Stimulated activated naive CD4-positive, alpha-beta T cell (primary cell): ENCODE measurements at places on chromosomes 3 and 15.

DNA sequence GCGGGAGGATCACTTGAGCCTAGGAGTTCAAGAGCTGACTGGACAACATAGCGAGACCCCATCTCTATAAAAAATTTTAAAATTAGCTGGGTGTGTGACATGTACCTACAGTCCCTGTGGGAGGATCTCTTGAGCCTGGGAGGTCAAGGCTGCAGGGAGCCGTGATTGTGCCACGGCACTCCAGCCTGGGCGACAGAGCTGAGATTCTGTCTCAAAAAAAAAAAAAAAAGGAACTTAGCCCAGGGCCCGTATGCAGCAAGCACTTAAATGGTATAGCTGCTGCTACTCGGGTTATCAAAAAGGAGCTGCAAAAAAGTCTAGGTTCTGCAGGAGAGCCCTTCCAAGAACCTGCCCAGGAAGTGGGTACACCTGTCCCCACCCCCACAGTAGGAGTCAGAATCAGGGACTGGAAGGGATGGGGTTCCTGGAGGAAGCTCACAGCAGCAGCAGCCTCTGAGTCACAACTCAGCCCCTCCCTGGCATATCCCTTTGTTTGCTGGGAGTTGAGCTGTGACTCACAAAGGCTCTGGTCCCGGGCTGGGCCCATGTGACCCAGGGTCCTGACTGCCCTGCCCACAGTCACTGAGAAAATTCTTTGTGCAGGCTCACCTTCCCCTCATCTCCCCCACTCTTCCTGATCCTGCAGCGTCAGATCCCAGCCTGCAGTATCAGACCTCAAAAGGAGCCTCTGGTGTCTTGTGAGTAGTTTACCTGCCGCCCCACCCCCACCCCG lies at the start of gene SPATA12:
SPATA12 (plus strand) TSS at position 576 of the 733 bp plus-strand sequence. CDS start 13,031 bp downstream, outside the sequence.
- DNase-seq: no peak

DNA sequence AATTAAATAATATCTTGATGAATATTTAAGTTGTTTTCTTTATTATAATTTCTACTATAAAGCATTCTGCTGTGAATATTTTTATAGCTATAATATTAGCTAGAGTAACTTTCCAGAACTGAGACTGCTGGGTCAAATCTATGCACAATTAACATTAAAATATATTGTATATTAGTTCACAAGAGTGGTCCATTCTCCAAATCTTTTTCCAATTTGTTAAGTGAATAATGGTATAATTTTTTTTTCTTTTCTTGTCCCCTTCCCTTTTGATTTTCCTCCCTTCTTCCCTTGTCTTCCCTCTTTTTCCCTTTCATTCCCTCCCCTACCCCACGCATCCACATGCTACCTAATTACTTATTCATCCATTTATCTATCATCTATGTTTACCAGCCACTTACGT lies 977.5 kb downstream of the TUSC7 start:
- DNase-seq: no peak

GRCh38 chr3:29067007-29067406 lies 213.9 kb upstream of the RBMS3 start:
- DNase-seq: no peak

DNA sequence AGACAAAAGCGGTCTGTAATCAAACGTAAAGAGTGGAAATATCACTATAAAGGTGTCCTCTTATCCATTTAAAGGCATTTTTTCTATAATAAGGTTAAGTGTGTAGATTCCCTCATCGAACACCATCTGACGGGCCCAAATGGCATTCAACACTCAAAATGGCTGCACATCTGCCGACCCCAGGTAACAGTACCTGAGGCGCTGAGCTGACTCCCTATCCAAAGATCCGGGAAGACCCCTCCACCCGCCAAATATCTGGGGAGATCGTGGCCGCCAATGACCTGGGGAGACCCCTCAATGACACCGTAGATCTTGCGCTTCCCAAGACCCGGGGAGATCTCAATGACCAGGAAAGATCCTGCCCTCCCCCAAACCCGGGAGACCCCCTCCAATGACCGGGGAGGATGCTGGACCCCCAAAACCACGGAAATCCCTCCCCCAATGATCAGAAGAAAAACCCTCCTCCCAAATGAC lies 476 bp downstream of the IP6K2 start:
- peak; percentile 21 for DNase-seq

- no peak for DNase-seq
These were observed 63.8 kb downstream of the AKAP13 start for GRCh38 chr15:85444122-85444745.

DNA sequence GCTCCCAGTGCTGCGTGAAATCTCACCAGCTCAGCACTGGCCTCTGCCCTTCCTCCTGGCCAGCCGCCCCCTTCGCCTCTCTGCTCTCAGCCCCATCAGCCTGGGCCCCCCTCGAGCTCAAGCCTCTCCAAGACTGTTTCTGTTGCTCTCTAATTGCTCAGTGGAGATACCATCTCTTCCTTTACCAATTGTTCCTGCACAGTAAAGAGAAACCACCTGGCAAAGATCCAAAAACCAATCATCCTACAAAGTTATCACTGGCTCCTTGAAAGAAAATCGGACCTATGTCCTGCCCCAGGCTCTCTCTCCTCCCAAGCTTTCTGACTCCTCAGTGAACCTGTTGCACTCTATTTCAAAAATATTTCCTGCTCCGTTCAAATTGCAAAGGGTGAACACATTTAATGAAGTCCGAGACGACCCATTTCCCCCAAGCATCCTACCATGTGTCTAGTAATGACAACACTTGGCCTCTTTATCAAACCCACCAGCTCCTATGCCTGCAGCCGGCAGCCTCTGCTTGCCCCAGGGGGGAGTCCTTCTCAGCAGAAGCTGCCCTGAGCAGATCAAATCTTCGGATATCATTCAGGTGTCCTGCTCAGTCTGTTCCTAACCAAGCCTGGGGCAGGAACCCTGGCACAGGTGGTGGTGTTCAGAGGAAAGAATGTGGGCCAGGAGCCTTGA lies 53.7 kb upstream of the FAM174B start:
- DNase-seq: no peak

DNA sequence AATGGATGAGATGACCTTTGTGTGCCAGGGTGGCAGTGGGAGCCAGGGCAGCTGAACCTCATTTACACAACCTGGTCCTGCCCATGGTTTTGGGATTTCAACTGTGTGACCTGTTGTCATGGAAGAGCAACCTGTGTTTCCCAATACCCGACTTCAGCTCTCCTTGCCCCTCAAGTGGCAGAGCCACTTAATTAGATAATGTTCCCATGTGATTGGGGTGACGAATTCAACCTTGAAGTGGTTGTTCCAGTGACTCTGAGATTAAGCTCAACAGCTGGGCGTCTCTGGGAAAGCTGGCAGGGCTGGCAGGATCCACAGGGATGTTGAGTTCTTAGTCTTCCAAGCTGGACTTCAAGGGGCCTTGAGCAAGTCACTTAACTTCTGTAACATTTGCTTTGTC lies 71.0 kb downstream of the THSD4 start:
- DNase-seq: no peak

- no peak for DNase-seq
These were observed 5.9 kb downstream of the USP3 start for GRCh38 chr15:63509955-63510940.
